ENCODE measurements at places on chromosomes 12 and 14.

GRCh38 chr14:56461276-56462275, 118.0 kb upstream of the TMEM260 start:
- no peak for DNase-seq

GRCh38 chr14:101058571-101058970, 155.0 kb upstream of the RTL1 start:
- no peak for DNase-seq

GRCh38 chr14:46819117-46819516, 167.5 kb upstream of the RPL10L start:
- DNase-seq = no peak

DNA sequence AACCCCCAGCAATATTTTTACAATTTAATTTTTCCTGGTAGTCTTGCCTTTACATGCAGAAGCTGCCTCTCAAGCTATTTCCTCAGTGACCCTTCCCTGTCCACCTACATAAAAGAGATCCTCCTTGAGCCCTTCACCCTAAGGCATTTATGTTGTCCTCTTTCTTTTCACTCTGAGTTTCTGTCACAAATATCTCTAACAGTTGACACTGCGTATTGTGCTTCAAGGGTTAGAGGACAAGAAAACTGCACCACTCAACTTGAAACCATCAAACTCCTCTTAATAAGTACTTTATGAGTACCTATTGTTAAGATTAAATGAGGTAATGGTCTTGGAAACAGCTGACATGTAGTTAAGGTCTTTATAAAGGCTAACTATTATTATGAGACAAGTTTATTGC, 557.7 kb downstream of the TRHDE start:
- no peak for DNase-seq

DNA sequence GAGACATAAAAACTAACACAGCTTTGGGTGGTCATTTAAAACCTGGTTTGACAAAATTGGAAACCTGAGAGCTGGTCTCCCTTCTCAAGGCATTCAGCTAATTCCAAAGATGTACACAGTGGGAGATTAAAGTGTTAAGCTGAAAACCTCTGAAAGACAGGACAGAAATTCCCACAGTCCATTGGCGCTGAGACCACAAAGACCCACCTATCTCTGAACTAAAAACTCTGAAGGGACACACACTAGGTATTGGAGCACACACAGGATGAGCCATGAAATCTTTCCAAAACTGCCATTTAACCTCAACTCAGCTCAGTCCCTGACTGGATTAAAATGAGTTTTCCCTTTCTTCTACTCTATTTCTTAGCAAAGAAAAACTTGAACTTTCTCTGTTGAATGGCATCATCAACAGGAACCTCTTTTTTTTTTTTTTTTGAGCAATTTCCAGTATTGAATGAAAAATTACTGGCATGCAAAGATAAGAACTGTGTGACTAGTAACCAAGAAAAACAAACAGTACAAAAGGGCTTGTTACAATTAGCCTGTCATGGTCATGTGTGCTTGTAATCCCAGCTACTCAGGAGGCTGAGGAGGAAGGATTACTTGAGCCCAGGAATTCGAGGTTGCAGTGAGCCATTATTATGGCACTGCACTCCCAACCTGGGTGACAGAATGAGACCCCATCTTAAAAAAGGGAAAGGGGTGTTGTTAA, 82.4 kb downstream of the IPO8 start:
- no peak for DNase-seq

Measured in stimulated activated CD8-positive, alpha-beta memory T cell treated with anti-CD3 and anti-CD28 coated beads, Interleukin-15, amount 100 ng/mL, for 48 hours (primary cell).